Muscle of leg (tissue), 16 donors: ENCODE measurements at places on chromosomes 2 and 18. TPM values are rescaled to one million over a fixed set of nuclear protein-coding genes. Genes with fewer than 3 reads are reported as not detected.

The MAP3K19 gene
- polyA plus RNA-seq: 0.12 TPM

The CCL20 gene
- 2.4 TPM for polyA plus RNA-seq

- no peak overlapping the region for H3K27ac ChIP-seq
- H3K4me1 ChIP-seq: peaks cover 10% of the 10 kb centered on the region
- H3K36me3 ChIP-seq: no peaks in the 10 kb centered on the region
- H3K4me3 ChIP-seq: no peak overlapping the region
These were observed 132.1 kb upstream of the CTDP1 start for GRCh38 chr18:79547413-79548076.

GRCh38 chr18:45852631-45853030 is 27.2 kb downstream of the SIGLEC15 start:
- H3K27ac ChIP-seq: no peak overlapping the region
- H3K4me3 ChIP-seq: no peak overlapping the region
- H3K36me3 ChIP-seq: peaks cover 63% of the 10 kb centered on the region
